ENCODE measurements at places on chromosomes 7 and 10.

DNA sequence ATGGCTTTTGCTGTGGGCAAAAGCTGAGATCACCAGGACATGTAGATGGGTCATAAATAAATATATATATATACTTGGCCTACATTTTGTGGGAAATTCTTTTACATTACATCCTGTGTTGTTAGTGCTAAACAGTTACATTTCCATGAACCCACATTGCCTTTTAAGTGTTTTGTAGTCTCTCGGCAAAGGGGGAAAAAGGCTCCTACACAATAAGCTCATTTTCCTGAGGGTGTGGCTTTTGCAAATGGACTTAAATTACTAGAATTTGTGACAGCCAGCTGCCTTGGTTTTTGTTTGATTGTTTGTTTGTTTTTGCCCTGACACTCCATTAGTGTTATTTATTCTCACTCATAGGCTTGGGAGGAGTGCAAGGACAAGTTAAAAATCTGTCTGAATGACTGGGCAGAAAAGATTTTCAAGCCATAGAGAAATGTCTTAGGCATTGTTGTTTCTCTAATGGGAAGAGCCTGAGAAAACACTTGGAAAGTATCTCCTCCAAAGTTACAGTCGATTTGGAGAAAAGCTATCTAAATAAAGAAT lies 128.8 kb downstream of the DGKB start:
- H3K4me3 ChIP-seq, result no peak overlapping the region
- H3K36me3 ChIP-seq, result no peaks in the 10 kb centered on the region
- H3K4me1 ChIP-seq, result no peaks in the 10 kb centered on the region
- no peak for DNase-seq
- H3K27me3 ChIP-seq, result no peaks in the 10 kb centered on the region

- H3K27ac ChIP-seq, result no peak overlapping the region
- H3K4me3 ChIP-seq, result no peak overlapping the region
- no peaks in the 10 kb centered on the region for H3K36me3 ChIP-seq
- H3K4me1 ChIP-seq, result peaks cover 17% of the 10 kb centered on the region
- DNase-seq, result no peak
- H3K27me3 ChIP-seq, result no peaks in the 10 kb centered on the region
These were observed 257.1 kb downstream of the CAMK1D start for GRCh38 chr10:12606461-12606860.

DNA sequence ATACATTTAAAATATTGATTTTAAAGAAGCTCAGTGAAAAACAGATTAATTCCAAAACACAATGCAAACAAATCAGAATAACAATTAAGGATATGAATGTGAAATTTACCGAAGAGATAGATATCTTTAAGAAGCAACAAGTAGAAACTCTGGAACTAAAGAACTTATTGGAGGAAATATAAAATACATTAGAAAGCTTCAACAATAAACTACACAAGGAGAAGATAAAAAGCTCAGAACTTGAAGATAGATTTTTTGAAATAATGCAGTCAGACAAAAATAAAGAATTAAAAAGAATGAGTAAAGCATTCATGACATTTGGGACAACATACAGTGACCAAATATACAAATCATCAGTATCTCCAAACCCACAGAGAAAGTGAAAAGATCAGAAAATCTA lies 43.2 kb downstream of the HIBADH start:
- H3K27ac ChIP-seq, result no peak overlapping the region
- H3K27me3 ChIP-seq, result no peaks in the 10 kb centered on the region
- no peak overlapping the region for H3K4me3 ChIP-seq
- H3K4me1 ChIP-seq, result no peaks in the 10 kb centered on the region
- DNase-seq, result no peak

- no peak overlapping the region for H3K27ac ChIP-seq
- DNase-seq, result no peak
- H3K36me3 ChIP-seq, result peaks cover 34% of the 10 kb centered on the region
These were observed 25.9 kb upstream of the DDC start for GRCh38 chr7:50591098-50591479.

DNA sequence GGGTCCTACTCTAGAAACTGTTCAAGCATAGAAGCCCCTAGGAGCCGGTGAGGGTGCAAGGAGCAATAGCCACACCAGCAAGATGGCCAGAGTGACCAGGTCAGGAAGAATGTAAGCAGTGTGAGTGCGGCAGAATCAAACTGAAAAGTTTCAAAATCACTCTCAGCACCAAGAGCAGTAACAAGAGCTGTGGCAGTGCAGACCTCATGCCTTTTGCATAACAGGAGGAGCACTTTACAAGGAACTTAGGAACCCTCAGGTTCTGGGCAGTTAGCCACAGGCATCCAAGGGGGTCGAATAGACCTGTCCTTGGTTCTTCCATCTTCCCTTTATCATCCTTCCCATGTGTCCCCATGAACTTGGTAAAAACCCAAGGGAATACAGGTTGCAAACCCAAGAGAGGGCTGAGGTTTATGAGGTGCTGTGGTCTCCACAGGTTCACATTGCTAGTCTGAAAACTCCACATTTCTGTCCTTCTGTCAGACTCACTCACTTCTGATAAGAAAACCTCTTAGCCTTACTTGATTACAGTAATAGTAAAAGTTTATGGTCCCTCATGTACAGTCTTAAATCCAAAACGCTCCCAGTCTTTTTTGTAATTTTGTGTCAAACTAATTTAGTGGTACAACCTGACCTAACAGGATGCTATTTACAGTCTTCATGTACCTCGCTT lies 78.4 kb downstream of the PON1 start:
- no peak overlapping the region for H3K27ac ChIP-seq
- H3K36me3 ChIP-seq, result no peaks in the 10 kb centered on the region
- H3K27me3 ChIP-seq, result no peaks in the 10 kb centered on the region
